ENCODE measurements at places on chromosomes 12 and 14.

DNA sequence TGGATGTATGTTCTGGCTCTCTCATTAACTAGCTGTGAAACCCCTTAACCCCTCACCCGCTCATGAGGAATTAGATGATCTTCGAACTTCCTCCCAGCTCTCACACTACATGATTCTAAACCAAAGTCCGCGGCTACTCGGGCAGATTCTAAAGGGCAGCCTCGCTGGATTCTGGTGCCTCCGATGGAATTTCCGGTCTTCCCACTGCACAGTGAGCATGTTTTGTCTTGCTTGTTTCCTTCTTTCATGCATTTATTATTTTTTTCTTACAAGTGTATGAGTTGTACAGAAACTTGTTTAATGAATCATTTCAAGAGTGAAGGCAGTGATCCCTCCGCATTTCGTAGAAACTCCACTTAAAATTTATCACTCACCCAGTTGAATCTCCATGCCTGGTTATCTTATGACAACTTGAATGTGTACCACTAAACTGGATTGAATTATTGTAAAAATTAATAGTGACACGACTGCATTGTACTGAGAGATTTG lies 4.5 kb upstream of the HCAR3 start:
- DNase-seq, result no peak

DNA sequence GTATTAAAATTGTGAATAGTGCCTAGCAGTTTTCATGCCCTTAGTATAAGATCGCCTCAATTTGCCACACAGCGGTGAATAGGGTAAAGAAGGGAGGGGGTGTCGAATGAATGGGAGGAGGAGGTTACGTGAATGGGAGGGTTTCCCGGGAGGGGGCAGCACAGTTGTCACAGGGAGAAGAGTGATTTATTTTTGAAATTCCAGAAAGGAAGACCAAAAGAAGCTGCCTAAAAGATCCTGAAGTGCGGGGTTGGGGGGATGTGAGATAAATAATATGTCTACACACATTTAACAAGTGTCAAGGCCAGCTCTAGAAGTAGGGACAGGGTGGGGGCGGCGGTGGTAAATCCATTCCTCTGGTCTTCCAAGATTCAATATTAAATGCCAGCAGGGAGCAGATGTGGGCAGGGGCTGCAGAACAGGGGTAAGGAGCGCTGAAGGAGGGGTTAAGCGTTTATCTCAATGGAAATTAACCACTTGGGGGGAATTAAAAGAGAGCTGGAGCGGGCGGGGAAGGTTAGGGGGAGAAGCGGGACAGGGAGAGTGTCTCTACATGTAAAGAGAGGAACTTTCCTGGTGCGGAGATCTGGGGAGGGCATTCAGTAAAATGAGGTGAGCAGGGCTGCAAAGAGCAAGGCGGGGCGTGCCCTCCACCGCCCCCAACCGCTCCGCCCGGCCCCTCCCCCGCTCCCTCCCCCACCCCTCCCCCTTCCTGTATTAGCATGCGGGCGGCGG lies 867 bp downstream of the C12orf42 start:
- DNase-seq, result no peak

GRCh38 chr12:22860926-22861325 lies 236.0 kb downstream of the ETNK1 start:
- no peak for DNase-seq

DNA sequence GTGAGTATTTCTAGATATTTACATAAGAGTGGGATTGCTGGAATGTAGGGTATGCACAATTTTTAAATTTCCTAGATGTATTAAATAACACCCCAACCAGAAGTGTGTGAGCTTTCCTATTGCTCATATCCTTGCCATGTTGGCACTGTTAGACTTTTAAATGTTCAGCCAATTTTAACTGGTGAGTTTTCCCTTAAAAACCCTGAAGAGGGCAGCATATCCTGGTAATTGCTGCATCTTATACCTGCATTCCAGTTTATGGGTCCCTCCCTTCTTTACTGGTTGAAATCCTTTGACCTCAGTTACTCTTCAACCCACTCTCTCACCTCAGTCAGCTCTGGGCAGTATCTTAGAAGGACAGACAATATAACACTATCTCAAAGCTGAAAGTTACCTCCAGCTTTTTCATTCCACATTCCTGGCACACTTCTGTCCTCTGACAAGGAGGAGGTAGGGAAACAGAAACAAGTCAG lies 270.6 kb downstream of the PAWR start:
- peak; percentile 82 for DNase-seq

GRCh38 chr14:58444627-58445026 lies 17.1 kb downstream of the KIAA0586 start:
- no peak for DNase-seq

- DNase-seq, result no peak
Measured at GRCh38 chr14:85333313-85333712, 196.6 kb upstream of the FLRT2 start.

GRCh38 chr12:109795023-109795422 lies 38.2 kb downstream of the TRPV4 start:
- DNase-seq, result no peak

DNA sequence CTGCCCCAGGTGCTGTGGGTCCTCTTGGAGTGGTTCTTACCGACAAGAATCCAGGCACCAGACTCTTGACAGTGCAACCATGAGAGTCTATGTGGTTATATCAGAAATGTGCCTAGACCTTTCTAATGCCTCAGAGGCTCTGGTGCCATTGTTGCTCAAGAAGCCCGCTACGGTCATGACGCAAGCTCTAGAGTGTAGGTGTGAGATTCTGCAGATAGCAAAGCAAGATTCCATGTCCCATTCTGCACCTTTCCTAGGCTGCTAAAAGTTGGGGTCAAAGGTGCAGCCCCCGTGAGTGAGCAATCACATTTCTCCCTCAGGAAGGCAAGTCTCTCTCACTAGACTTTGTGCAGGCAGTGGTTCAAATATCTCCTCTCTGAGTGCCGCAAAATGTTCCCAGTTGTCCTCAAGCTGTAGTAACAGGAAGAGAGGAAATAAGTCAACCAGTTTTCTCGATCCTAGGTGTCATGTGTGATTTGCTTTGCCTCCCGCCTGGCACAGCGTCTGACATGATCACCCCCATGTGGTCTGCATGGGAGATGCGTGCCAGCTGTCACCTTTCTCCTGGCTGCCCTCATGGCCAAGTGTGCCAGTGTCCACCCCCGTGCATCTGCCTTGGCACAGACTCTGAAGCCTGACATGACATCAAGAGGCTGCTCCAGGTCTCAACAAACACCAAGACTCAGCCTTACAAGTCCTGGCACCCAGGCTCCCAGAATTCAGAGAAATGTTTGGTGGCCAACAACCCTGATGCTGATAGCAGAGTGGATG lies 122.5 kb upstream of the COCH start:
- peak; percentile 5 for DNase-seq

GRCh38 chr12:110928700-110929099 lies 8.3 kb upstream of the MYL2 start:
- no peak for DNase-seq

GRCh38 chr14:76923431-76924370 lies 97.5 kb downstream of the LRRC74A start:
- DNase-seq, result no peak

DNA sequence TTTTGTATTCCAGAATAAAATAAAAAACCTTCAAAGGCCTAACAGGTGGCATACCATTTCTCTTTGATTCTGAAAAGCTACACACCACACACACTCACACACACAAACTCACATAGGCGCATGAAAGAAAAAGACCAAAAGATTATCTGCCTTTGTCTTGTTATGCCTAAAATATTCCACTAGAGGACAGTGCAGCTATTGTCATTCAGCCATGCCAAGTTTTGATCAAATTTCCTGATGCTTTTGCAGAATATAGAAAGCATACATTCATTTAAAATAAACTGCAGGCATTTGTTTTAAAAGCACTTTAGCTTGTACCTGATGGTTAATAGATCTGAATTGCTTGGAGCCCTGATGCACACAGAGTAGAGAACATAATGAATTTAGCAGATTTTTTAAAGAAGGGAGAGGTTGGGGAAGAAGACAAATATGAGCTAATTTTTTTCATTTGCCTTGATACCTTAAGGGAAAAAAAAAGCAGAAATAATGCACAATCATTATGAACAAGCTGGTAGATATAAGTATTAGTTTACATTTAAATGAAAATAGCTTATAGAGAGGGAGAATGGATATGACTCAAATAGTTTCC lies 1766.9 kb upstream of the SEL1L start:
- peak; percentile 11 for DNase-seq

GRCh38 chr12:77166696-77167095 lies 101.3 kb upstream of the E2F7 start:
- DNase-seq, result no peak

DNA sequence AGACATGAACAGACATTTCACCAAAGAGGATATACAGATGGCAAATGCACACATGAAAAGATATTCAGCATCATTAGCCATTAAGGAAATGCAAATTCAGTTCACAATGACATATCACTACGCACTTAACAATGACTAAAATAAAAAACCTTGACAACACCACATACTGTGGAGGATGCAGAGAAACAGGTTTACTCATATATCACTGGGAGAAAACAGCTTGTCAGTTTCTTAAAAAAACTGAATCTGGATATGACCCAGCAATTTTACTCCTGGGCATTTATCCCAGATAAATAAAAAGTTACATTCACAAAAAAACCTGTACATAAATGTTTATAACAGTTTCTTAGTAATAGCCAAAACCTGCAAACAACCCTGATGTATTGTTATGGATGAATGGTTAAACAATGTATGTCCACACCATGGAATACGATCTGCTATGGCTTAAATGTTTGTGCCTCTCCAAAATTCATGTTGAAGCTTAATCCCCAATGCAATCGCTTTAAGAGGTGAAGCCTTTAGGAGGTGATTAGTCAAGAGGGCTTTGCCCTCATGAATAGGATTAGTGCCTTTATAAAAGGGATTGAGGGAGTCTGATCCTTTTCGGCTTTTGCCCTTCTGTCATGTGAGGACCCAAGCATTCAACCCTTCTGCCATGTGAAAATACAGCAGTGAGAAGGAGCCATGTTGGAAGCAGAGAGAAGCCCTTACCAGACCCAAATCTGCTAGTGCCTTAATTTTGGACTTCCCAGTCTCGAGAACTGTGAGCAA lies 36.0 kb upstream of the PPP4R3A start:
- no peak for DNase-seq

- DNase-seq, result no peak
Measured at GRCh38 chr14:54724676-54725325, 157.9 kb downstream of the SAMD4A start.

- DNase-seq, result peak; percentile 21
Measured at GRCh38 chr12:132085291-132085635, 58.9 kb downstream of the DDX51 start.

DNA sequence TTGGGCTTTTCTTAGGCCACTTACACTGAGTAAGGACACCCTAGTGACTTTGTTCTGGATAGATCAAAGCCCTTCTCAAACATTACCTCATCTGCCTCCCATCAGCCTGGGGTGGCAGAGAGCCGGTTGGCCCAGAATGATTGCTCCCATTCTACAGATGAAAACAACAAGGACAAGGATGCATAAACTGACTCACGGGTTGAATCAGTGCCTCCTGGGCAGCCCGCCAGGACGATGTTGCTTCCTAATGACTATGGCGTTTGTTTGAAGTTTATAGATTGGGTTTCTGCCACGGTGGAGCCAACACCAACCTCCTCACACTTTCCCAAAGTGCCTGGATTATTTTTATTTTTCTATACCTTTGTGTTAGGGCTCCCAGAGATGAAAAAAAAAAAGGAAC lies 3.6 kb upstream of the VRK1 start:
- no peak for DNase-seq

GRCh38 chr12:110906985-110907384 lies 13.4 kb downstream of the MYL2 start:
- no peak for DNase-seq

DNA sequence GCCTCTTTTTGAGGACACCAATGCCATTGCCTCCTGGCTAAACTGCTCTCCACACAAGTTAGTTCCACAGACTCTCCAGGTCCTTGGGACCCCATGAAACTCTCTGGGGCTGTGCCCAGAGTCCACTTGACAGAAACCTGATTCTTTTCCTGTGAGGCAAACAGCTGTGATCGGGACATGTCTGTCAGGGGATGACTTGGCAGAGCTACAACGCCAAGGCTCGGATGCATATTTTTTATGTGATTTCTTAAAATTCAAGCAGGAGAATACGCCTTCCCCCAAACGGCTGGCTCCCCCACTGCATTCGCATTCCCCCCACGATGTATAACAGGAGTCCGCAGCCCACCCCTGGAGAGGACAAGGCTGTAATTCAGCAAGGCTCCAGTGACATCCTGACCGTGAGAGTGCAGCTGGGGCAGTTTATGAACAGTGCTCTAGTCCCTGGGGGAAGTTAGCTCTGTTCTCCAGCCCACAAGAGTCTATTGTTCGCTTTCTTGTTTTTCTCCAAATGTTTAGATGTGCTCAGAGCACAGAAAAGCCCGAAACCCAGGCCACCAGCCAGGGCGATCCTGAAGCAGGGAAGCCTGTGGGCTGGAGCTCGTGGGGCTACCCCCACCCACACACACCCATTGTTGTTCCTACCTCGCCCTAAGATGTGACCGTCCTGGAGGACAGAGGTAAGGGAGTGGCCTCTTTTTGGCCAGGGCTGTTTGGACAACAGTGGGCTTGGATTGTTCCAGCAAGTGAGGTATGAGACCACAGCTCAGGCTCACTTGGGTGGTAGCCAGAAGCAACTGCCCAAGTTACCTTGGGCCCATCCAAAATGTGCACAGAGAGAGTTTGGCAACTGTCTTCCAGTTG lies 159.5 kb downstream of the ZFP36L1 start:
- DNase-seq, result peak; percentile 16

- no peak for DNase-seq
Measured at GRCh38 chr14:50762001-50762930, 68.7 kb downstream of the NIN start.

GRCh38 chr12:109831929-109832328 lies 1.3 kb downstream of the TRPV4 start:
- no peak for DNase-seq

GRCh38 chr14:67738740-67739504 lies 37.2 kb downstream of the RDH12 start:
- no peak for DNase-seq

GRCh38 chr12:108394196-108394595 lies 55.1 kb upstream of the CMKLR1 start:
- peak; percentile 96 for DNase-seq

GRCh38 chr12:108033090-108033489 lies 96.0 kb upstream of the WSCD2 start:
- no peak for DNase-seq

- peak; percentile 82 for DNase-seq
Measured at GRCh38 chr12:96235484-96235826, 41.3 kb downstream of the ELK3 start.

GRCh38 chr12:14970473-14970872 lies 2.4 kb upstream of the PDE6H start:
- DNase-seq, result no peak

- DNase-seq, result no peak
Measured at GRCh38 chr12:45232146-45232755, 16.4 kb downstream of the ANO6 start.

Measured in cerebellar cortex (tissue), 1 donor.